ENCODE measurements at places on chromosomes 5 and 9.

DNA sequence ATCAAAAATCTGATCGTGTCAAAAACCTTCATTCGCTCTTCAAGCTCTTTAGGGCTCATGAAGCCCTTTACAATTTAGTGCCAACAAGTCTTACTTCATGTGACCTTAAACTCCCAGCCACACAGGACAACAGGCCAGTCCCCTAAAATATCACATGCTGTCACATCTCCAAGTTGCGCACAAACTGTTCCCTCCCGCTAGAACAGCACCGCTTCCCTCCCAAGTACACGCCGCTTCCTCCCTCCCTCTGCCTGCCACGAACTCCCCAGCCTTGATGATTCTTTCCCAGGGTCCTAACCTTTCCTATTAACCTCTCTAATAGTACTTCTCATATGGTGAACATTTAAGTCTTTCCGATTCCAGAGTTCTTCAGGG is 91.2 kb downstream of the TLE1 start:
- DNase-seq = no peak

DNA sequence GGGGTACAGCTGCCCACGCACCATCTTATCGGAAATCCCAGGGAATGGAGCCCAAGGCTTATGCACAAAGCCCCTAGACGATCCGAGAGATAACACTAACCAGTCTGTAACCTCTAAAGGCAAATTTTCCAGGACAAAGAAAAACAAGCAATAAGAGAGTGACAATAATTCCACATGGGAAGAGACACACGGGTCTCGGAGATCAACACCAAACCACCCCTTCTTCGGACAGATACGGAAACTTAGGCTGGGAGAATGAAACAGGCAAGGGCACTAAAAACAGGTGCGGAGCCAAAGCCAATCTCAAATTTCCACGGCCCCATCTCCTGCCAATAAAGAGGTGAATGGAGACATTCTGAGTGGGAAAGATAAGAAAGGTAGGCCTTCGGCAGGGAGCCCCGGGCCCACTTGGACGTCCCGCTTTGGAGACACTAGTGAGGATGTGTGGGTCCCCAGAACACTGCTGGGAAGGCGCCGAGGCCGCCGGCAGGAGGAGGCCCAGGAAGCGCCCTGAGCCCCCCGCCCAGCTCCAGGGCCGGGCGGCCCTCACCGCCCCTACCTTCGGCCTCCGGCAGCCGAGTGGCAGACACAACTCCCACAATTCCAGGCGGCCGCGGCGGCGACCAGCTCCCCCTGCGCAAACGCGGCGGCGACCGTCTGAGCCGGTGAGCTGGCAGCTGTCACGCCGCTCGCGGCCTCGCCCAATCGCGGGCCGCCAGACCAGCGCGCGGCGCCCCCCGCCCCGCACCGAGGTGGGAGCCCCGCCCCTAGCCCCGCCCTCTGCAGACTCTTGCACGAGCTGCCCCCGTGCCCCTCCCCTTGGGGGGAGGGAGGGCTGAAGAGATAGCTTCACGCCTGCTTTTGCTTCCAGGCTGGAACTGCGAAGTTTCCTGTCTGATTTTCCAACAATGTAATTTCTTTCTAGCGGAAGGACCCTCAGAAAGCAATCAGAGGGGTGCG is at the start of gene SIL1:
TSS of gene SIL1 (minus strand) at position 659 of the 960 bp plus-strand sequence. CDS start 70,525 bp downstream, outside the sequence.
- DNase-seq = peak; percentile 99

DNA sequence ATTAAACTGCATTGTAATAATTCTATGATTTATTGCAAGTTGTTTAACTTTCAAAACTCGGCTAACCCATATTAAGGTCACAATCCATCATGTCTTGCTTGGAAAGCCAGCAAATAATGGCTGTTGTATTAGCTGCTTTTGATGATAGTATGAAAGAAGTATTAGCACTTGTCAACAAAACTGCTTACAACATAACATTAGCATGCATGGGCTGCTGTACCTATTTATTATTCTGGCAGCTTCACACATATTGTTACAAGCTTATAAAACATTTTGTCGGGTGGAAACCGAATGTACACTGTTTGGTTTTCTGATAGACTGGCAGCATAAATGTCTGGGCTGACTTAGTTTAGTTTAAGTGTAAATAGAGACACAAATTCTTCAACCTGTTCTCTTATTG is 378.3 kb downstream of the KIAA0825 start:
- DNase-seq = no peak

- DNase-seq = no peak
These were observed 23.9 kb downstream of the GFI1B start for GRCh38 chr9:133002147-133003070.

GRCh38 chr5:109844695-109845094 is 155.0 kb downstream of the MAN2A1 start:
- DNase-seq = no peak

DNA sequence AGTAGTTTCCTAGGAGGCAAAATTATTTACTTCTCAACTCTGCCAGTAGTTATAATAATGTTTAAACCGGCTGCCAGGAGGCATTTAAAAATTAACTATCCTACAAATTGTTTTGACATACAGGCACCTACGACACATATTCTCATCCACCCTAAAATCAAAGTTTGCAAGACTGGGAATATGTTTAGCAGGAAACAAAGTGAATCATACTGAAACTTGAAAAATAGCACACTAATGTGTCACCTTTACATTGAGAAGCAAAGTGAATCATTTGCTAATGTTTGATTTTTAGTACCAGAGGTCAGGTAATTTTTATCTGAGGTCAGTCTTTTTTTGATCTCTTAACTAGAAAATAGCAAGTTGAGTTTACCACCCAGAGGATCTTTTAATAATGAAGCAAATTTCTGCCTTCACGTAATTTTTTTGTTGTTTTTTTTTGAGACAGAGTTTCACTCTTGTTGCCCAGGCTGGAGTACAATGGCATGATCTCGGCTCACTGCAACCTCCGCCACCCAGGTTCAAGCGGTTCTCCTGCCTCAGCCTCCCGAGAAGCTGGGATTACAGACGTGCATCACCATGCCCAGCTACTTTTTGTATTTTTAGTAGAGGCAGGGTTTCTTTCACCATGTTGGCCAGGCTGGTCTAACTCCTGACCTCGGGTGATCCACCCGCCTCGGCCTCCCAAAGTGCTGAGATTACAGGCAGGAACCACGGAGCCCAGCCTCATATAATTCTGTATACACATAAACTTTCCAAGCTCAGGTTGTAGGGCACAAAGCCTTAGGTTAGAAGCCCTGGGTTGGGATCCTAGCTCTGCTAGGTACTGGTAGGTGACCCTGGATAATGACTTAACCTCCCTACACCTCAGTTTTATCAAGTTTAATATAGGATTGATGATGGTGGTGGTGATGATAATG is 124.3 kb downstream of the UGCG start:
- no peak for DNase-seq

- no peak for DNase-seq
These were observed 309.3 kb downstream of the BNC2 start for GRCh38 chr9:16561121-16561520.

GRCh38 chr9:133057553-133057952 is 4.2 kb upstream of the CEL start:
- DNase-seq = no peak

DNA sequence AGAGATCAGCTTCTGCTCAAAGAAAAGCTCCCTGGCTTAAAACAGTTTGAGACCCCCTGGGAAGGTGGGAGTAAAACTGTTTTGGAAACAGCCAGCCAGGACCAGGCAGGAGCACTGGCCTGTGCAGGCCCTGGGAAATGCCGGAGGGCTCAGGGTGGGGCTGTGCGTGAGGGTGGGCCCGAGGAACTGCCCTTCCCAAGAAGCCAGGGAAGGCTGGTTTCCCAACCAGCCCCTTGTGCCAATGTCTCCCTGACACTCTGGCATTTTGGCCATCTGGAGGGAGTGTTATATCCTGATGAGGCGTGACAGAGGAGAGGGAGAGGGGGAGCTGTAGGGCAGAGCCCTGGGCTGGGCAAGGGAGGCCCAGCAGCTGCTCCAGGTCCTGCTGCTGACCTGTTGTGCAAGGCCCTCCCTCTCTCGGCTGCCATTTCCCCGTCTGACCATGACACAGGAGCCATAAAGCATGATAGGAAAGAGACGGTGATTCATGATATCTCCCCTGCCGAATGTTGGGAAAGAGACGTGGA is 16.1 kb downstream of the OLFML2A start:
- no peak for DNase-seq

DNA sequence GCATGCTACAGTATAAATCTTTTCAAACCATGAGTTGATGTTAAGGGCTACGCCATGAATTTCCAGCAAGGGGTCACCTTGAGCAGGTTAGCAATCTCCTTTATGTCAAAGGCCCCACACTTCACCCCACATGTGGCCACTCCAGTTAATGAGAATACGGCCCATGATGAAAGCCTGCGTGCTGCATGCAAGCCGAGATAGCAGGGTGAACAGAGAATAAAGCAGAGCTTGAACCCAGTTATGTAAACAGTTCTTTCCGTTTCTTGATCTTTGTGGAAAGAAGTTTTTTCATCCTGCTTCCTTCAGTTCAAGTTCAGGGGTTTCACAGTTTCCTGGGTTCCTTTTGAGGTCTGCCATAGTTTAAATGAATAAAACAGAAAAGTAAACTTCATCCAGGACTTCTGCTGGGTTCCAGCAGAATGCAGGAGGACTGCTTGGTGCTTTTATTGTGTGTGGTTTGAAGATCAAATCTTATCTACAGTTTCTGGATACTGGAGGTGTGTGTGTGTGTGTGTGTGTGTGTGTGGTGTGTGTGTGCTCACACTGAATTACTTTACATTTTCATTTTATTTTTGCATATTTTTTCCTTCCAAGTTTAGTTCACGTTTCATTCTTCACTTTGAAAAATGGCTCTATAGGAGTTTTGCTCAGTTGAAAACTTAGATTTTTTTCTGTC is 87.1 kb downstream of the HMHB1 start:
- DNase-seq = no peak

DNA sequence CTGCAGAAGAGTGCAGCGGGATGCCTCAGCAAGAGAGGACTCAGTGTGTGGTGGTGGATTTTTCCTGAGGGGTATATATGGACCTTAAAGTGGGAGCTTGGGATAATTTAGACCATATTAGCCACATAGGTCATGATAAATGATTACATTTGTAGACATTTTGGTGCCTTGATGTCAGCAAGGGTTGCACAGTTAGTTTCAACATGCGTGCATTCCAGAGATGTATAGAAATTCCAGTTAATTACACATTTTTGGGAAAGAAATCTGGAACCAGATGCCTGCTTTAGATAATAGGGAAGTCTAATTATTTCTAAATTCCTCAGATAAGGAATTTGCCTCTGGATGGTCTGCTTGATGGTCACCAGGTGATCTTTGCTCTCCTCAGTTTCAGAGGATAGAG is 440.6 kb upstream of the PAPPA start:
- no peak for DNase-seq

DNA sequence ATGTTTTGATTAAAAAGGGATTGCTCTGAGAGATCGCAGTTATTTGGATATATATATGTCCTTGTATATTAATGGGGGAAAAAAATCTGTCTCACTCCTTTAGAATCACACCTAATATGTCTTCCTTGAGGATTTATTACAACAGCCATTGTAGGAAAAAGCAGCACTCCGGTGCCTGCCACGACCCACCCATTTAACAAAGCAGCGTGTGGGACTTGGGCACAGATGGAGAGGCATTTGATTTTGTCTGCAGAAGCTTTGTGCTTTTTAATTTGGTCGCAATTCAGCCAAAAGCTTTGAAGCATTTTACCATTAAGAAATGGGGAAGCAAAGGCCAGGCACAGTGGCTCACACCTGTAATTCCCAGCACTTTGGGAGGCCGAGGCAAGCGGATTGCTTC is 159.2 kb downstream of the SMARCA2 start:
- no peak for DNase-seq

- DNase-seq = no peak
These were observed 8.3 kb upstream of the XPA start for GRCh38 chr9:97705354-97705950.

DNA sequence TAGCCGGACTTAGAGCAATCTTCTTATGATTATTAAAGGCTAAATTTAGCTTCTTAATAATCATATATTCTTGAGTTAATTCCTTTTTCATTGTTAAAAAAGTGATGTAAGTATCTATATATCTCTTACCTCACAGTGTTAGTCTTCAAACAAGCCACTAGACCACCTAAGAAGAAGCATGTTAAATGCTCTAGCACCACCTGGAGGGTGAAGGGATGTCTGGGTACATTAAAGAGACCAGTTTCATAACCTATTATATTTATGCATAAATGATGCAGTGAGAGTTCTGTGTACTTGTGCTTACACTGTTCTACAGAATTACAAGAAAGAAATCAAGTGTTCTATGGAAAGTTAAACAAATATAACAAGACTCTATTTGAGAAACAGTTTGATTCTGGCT is 55.9 kb upstream of the SLCO6A1 start:
- DNase-seq = no peak

DNA sequence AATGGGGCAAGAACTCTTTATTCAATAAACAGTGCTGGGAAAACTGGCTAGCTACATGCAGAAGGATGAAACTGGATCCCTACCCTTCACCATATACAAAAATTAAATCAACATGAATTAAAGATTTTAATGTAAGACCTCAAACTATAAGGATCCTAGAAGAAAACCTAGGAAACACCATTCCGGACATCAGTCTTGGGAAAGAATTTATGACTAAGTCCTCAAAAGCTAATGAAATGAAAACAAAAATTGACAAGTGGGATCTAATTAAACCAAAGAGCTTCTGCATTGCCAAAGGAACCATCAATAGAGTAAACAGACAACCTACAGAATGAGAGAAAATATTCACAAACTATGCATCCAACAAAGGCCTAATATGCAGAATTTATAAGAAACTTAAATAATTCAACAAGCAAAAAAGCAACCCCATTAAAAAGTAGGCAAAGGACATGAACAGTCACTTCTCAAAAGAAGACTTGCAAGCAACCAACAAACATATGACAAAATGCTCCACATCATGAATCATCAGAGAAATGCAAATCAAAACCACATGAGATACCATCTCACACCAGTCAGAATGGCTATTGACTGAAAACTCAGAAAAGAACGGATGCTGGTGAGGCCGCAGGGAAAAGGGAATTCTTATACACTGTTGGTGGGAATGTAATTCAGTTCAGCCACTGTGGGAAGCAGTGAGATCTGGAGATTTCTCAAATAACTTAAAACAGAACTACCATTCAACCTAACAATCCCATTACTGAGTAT is 104.3 kb upstream of the MAP3K1 start:
- no peak for DNase-seq

- no peak for DNase-seq
These were observed 17.3 kb downstream of the TRUB2 start for GRCh38 chr9:128304971-128305288.

DNA sequence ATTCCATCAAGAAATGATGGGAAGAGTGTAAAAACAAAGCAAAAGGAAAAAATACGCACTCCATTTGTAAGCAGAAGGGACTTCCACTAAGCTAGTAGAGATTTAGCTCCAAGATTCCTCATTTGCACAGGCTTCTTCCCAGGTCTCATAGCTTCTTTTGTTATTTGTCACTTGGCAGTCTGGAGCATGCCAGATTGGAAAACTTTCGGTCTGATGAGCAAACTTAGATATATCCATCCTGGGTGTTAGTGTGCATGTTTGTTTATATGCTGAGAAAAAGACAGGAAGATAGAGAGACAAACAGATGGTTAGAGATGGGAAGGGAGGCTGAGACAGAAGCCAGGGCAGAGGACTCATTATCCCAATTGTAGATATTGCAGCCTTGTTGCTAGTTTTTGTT is 1644.5 kb upstream of the NUDT12 start:
- peak; percentile 28 for DNase-seq
